ENCODE measurements at places on chromosomes 12 and 14.
A peak's percentile ranks its signal among the peaks of the same experiment; 100 is the strongest.

- no peak for DNase-seq
Measured at GRCh38 chr12:55695349-55695748, 12.4 kb downstream of the ITGA7 start.

DNA sequence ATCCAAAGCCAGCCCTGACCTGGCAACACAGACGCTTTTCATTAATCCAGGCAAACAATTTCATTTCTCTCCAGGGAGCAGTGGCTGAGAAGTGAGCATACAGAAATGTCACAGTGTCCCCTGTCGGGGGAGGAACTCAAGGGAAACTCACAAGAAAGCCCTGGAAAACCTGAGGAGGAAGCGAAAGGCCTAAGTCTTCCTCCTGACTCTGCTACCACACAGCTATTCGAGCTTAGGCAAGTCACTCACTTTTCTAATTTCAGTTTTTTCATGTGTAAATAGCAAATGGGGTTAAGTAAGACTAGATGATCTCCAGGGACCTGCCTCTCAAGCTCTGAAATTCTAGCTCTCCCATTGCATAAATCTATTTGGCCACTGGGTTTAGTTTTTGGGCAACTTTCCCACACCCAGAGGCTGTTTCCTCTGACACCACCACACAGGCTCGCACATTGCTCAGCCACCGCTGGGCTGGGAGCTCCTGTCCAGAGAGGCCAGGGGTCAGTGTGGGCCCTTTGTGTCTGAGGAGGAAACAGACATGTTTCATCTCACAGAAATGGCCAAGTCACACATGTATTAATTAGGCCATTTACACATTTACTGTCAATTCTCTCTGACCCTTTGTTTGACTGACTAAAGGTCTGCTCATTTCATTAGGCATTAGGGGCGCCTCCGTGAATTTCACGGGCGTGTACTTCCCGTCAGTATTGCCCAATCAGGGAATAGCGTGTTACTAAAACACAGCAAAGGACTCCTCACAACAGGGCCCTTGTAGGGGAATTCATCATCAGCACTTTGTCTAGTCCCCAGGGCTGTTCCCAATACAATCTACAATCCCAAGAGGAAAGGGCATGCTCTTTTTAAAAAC is 9.8 kb upstream of the PNMA1 start:
- DNase-seq, result no peak

DNA sequence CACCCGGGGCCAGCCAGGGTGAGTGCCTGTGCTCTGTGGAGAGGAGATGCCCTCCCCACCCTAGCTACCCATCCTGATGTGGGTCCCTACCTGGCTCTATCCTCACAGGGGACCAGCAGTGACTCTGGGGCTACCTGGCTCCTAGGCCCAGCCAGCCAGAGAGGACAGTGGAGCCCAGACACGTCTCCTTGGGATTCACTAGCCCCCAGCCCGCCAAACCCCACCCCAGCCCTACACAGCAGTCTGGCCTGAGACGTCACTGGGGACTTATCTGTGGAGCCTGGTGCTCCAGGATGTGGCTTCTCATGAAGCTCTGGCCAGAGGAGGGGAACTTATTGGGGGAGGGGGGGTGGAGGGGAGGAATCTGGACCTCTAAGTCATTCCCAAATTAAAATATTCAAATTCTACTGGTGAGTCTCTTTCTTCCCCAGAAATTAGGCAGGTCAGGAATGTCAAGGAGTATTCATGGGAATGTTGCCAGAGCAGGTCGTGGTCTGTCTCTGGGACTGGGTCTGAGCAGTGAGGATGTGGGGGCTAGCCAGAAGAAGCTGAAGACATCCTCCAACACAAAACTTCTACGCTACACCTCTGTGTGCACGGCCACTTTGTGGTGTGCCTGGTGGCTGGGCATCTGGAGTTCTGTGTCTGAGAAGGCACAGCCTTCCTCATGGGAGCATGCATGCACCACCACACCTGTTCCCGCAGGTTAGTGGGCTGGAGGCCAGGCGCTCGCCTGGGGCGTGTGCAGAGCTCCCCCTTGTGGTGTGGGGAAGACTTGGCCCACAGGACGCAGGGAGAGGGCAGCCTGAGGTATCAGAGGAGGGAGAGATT is 2.7 kb downstream of the CMTM5 start:
- DNase-seq, result peak; percentile 50

DNA sequence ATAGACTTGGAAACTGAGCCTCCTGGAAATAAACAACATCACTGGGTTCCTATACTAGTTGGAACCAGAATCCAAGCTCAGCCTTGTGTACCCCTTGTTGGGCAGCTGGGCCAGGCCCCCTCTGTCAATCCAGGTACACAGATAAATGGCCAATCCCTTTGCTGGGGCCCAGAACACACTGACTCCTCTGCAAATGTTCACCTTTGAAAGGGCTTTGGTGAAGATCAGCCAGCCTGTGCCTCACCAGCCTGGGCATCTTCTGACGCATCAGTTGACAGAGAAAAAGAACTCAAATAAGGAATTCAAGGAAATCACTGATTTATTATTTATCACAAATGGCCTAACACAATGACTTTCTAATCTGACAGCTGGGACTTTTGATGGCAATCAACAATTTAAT is 1090.2 kb downstream of the BCL11B start:
- DNase-seq, result no peak

DNA sequence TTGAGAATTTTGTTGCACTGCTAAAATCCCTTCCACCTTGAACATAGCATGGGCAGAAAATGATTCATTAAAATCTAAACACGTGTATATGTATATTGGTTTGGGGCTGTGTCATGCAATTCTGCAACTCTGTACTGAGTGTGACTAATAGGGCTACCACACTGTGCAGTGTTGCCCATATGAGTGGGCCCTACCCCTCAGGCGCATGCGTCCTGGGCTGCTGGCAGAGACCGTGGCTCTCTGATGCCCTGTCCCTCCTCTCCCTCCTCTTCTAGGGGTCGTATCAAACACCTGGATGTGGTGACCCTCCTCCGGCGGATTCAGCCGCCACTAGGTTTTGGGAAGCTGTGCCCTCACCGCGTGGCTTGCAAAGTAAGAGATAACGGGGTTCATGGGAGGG is 128.4 kb upstream of the FKBP4 start:
- DNase-seq, result no peak

DNA sequence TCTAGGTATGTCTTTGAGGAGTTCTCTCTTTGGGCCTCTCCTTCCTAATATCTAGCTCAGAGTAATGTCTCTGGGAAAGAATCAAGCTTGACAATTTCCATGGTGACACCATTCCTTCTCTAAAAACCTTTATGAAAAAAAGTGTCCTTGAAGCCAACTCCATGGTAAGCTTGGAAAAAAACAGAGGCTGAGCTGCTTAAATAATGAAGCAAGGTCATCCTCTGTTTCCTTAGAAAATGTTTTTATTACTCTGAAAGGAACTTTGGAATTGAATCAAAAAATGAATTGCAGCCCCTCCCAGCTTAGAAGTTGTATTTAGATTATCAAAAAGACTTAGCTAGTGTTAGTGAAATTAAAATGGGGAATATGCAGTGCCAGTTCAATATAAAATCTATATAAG is 166.1 kb upstream of the KITLG start:
- DNase-seq, result no peak

DNA sequence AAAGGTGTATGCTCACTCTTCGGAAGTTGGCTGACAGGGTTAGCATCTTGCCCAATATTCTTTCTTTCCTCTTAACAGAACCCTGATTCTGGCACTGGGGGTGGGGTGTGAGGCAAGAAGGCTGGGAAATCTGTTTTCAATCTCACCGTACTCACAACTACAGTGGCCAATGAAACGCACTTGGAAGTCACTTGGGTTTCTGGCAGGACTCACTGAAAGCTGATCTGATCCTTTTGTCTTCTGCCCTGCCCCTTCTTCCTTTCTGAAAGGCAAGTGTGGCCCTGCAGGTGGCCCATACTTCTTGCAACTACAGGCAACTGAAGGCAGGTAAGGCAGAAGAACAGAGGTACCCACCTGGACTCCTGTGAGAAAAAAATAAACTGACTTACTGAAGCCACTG is 106.9 kb downstream of the STXBP6 start:
- no peak for DNase-seq

- no peak for DNase-seq
Measured at GRCh38 chr12:72148709-72149108, 123.5 kb upstream of the TRHDE start.

DNA sequence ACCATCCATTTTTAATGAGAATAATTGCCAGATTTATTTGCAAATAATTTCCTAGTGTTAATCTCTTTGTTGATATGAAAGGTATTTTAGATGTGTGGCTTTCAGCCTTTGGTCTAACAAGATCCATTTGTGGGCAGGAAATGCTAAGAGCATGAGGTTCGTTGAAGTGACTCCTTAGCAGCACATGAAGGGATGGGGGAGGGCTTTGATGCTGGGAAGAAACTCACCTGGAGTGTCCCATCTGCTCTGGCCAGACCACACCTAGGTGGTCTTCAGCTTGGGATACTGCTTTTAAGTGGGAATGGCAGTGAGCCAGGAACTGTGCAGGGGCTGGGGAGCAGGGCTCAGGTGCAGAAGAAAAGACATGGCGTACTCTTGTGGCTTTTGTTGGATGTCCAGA is 13.6 kb downstream of the SFSWAP start:
- no peak for DNase-seq

GRCh38 chr12:112664569-112664968 is 127.0 kb upstream of the RPH3A start:
- DNase-seq, result no peak

- no peak for DNase-seq
Measured at GRCh38 chr12:72141381-72141780, 130.8 kb upstream of the TRHDE start.

- DNase-seq, result no peak
Measured at GRCh38 chr14:103532216-103533136, 3.5 kb downstream of the TRMT61A start.
